ENCODE measurements at places on chromosomes 4 and X.

DNA sequence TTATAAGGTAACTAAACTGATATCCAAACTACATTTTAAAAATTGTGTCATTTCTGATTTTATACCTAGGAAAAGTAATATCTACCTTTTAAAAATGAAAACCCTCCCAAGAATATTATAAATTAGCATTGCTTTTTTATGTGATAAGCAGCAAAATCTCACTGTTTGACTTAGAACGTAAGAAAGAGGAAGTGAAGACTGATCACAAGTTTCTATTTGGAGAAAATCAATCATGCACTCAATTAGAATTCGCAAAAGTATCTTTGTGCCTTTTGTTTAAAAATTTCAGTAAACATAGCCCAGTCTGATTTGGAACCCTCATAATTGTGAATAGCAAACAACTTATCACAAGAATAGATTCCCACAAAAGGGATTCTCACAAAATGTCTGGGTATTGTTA is 142.7 kb downstream of the TENM3 start:
- no peak for DNase-seq

- no peak for DNase-seq
Measured at GRCh38 chr4:1826531-1827350, 29.2 kb downstream of the LETM1 start.

DNA sequence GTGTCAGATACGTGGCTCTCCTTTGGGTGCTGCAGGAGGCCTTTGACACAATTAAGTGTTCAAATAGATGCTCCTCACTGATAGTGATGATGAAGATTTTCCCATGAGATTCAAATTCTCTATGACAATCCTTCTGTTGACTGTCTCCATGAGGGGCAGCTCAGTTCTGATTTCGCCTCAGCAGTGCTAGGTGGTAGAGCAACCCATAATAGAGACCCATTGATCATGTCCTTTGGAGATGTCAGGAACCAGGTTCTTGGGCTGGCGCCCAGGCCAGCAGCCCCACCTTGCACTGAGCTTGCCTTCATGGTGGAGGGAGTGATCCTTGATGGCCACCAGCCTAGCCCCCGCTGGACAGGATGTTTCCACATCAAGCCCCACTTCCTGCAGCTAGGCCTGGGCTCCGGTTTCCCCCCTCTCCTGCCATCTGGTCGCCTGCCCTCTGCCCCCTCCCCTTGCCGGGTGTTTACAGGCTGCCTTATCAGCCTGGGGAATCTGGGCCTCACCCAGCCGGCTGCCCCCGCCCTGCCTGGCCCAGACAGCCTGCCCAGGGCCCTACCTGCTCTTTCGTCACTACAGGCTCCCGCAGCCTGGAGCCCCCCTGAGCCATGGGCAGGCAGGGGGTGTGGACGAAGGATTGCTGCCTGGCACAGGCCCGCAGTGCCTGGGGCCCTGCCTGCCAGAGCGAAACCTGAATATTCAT is 12.6 kb downstream of the ELF4 start:
- DNase-seq, result no peak

- no peak for DNase-seq
Measured at GRCh38 chr4:37634180-37634579, 52.0 kb downstream of the RELL1 start.

GRCh38 chr4:1027915-1028238 is 16.5 kb downstream of the FGFRL1 start:
- DNase-seq, result no peak

DNA sequence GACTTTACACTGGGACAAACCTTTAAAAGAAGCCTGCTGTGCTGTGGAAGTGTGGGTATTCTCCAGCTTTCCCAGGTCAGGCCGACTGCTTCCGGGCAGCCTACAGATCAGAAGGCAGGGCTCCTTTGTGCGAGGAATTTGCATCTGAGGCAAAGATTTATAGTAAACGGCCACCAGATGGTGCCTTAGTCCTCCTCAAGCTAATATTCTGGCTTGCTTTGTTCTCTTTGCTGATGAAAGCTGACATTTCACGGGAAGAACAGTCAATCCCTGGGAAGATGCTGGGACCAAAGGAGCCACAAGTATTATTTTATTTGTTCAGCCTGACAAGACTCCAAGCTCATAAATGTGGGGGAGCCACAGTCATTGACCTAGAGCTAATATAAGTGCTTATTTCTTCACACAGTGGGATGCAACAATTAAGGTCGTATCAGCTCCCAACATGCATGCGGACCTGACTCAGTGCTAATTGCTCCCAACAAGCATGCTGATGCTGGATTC is 120.7 kb upstream of the TRIM2 start:
- peak; percentile 34 for DNase-seq
